Nephron progenitor cell (in vitro differentiated cells): ENCODE measurements at places on chromosomes 2 and 18.

GRCh38 chr2:71474116-71474743 lies 20.9 kb downstream of the DYSF start:
- DNase-seq: no peak
- peaks cover 10% of the 10 kb centered on the region for H3K4me1 ChIP-seq
- H3K27me3 ChIP-seq: peaks cover 20% of the 10 kb centered on the region
- H3K27ac ChIP-seq: no peak overlapping the region
- H3K4me3 ChIP-seq: no peak overlapping the region

DNA sequence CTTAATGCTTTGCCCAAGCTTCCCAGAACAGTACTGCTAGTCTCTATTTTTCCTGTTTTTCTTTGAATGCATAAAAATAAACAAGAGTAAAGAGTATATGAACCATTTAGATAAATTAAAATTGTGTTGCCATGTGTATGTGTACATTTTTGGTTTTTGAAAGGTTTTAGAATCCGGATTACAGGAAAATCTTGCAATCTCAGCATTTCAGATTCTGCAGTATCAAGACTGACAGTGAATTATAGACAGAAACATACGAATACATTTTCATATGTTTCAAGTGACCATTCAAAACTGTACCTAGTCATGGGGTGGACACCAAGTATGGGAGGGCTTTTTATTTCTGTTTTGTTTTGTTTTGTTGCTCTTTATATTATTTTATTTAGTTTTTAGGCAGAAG lies 604.1 kb downstream of the LRP1B start:
- no peak overlapping the region for H3K27ac ChIP-seq
- H3K36me3 ChIP-seq: no peaks in the 10 kb centered on the region
- no peak overlapping the region for H3K4me3 ChIP-seq
- H3K27me3 ChIP-seq: no peaks in the 10 kb centered on the region
- H3K4me1 ChIP-seq: peaks cover 7% of the 10 kb centered on the region

DNA sequence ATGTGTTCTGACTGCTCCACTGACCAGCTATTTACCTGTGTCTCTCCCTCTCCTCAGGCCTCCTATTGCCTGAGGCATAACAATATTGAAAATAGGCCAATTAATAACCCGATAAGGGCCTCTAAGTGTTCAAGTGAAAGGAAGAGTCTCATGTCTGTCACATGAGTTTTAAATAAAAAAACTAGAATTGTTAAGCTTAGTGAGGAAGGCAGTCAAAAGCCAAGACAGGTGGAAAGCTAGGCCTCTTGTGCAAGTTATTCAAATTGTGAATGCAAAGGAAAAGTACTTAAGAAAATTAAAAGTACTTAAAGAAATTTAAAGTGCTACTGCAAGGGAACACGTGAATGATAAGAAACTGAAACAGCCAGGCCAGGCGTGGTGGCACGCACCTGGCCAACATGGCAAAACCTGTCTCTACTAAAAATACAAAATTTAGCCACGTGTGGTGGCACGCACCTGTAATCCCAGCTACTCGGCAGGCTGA lies 44.9 kb upstream of the TAF4B start:
- no peak overlapping the region for H3K27ac ChIP-seq
- no peaks in the 10 kb centered on the region for H3K36me3 ChIP-seq
- no peak for DNase-seq
- H3K4me1 ChIP-seq: no peaks in the 10 kb centered on the region
- no peak overlapping the region for H3K4me3 ChIP-seq

GRCh38 chr2:108297436-108298141 lies 8.9 kb downstream of the SULT1C2 start:
- H3K36me3 ChIP-seq: peaks cover 61% of the 10 kb centered on the region
- peaks cover 3% of the 10 kb centered on the region for H3K27me3 ChIP-seq
- no peak overlapping the region for H3K27ac ChIP-seq
- H3K4me3 ChIP-seq: no peak overlapping the region
- peaks cover 43% of the 10 kb centered on the region for H3K4me1 ChIP-seq

DNA sequence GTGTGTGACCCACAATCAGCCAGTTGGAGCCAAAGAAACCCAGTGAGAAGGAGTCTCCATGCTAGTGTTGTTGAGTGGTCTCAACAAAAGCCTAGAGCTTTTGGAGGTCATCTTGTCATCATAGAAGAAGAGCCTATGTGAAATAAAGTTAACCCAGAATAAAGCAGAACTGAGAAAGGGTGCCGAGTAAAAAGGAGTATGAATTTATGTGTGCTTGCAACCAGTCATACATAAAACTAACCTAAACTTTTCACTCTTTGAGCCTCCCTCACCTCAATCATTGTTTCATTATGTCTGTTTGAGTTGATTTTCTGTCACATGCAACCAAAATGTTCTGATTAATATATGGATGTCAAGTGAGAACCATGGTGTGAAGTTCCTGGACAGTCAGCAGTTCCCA lies 599.3 kb upstream of the ZEB2 start:
- no peak for DNase-seq
- H3K4me1 ChIP-seq: no peaks in the 10 kb centered on the region
- H3K27ac ChIP-seq: no peak overlapping the region

DNA sequence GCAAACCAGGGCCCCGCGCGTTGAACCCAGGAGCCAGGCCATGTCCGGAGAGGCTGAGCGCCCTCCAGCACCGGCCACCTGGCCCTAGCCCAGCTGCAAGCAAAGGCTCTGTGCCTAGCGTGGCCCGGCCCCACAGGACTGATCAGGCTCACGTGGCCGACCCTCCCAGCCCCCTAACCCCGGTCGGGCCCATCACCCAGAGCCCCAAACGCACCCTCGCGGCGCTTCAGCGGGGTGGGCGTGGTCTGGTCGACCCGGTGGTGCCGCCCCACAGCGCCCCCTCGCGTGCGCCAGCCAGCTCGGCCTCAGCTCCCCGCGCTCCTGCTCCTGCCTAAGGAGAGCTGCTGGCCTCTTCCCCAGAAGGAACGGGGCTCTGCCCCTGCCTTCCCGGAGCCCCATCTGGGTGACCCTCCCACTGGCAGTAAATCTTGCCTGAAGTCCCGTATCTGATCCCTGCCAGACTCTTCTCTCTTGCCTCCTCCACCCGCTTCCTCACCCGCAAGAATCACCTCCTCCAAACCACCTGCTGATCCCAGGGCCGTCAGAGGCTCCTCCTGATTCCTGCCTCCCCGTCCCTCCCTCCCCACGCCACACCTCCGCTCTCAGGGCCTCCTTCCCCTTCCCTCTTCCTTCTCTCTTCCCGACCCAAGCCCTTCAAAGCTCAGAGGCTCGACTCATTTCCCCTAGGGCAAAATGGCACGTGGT lies 12.3 kb upstream of the TEX51 start:
- DNase-seq: peak; percentile 89
- H3K4me1 ChIP-seq: peaks cover 24% of the 10 kb centered on the region
- peaks cover 22% of the 10 kb centered on the region for H3K27me3 ChIP-seq
- H3K36me3 ChIP-seq: no peaks in the 10 kb centered on the region

DNA sequence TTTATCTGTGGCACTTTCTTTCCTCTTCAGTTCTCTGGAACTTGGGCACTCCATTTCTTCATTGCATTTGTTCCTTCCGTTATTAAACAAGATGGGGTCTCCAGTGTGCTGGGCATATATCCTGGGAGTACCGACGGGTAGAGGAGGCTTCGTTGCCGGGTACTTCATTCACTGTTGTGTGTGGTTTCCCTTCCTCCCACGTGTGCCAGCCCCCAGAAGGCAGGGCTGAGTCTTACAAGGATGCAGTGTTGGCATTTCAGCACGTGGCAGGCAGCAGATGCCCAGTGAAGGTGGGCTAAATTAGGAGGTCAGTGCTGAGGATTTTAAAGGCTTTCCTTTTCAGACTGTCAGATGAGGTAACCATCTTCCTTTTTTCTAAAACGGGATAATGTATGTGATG lies 58.6 kb downstream of the MGAT5 start:
- H3K4me3 ChIP-seq: no peak overlapping the region
- H3K4me1 ChIP-seq: peaks cover 24% of the 10 kb centered on the region
- H3K27me3 ChIP-seq: no peaks in the 10 kb centered on the region

DNA sequence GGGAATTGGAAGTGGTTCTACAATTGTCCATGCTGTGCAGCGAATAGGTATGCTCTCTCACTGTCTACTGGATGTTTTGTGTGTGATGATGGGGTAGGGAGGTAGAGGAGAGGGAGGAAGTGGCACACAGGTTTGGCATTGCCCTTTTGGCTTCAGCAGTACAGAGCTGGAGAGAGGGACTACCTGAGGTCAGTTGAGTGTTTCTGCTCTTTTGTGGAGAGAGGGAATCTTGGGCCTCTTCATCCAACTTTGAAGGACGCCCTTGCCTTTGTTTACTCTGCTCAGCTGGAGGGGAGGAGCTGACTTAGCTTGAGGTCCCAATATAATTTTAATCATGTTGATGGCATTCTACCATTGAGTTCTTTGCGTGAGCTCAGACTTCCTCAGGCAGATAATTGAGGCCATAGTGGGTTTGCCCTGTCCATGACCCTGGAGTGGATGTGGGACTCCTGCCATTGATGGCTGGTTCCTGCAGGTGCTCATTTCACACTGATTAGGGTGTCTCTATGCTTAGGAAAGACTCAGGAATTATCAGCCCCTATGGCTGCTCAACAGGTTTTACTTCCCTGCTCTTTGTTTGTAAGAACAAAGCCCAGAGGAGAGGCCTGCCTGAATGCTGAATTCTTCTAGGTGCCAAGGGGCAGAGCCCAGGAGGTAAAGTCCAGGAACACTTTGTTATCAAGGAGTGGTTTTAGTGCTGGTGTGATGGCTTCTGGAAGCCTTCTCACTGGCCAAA lies 7.2 kb downstream of the RPIA start:
- no peaks in the 10 kb centered on the region for H3K27me3 ChIP-seq
- H3K4me1 ChIP-seq: no peaks in the 10 kb centered on the region
- H3K27ac ChIP-seq: no peak overlapping the region
- DNase-seq: no peak
- H3K36me3 ChIP-seq: peaks cover 69% of the 10 kb centered on the region
- H3K4me3 ChIP-seq: no peak overlapping the region

DNA sequence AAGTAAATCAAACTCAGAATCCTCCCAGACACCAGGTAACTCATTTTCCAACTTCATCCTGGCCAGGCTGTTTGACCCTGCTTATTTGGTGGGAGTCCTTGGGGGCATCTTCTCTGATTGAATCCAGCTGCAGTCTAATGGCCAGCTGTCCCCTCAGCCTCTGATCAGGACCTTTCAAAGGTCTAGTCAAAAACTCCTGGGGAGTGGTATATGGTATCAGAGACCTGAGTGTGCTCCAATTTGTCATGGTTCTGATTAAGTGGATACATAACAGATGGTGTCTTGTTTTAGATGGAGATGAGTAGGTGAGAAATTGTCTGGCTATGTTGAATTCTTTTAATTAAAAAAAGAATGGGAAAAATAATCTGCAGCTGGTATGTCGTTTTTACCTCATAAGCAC lies 842.6 kb upstream of the ACVR2A start:
- no peak for DNase-seq
- H3K4me3 ChIP-seq: no peak overlapping the region

DNA sequence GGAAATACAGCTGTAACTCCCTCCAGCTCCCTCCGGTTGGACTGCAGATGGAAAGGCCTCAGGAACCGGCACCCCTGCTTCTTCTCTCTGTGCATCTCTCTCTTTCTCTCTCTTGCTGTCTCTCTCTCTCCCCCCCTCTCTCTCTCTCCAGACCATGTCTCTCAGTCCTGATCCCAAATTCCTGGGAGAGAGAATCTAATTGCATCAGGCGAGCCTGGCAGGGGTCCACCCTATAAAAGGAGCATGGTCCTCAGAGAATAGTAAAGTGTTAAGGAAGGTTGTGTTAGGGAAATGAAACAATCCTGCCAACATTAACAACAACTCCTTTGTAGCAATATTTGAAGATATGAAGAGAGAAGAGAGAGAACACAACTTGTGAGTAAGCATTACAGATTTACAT lies 36.7 kb downstream of the VIT start:
- H3K4me1 ChIP-seq: peaks cover 15% of the 10 kb centered on the region
- H3K27ac ChIP-seq: no peak overlapping the region
- no peak for DNase-seq
- H3K27me3 ChIP-seq: no peaks in the 10 kb centered on the region
- no peaks in the 10 kb centered on the region for H3K36me3 ChIP-seq

- H3K27me3 ChIP-seq: peaks cover 26% of the 10 kb centered on the region
- H3K4me3 ChIP-seq: peak overlapping the region; percentile 98
- peaks cover 53% of the 10 kb centered on the region for H3K4me1 ChIP-seq
- DNase-seq: no peak
- H3K36me3 ChIP-seq: peaks cover 35% of the 10 kb centered on the region
These were observed 18.1 kb upstream of the E2F6 start for GRCh38 chr2:11483806-11484617.

DNA sequence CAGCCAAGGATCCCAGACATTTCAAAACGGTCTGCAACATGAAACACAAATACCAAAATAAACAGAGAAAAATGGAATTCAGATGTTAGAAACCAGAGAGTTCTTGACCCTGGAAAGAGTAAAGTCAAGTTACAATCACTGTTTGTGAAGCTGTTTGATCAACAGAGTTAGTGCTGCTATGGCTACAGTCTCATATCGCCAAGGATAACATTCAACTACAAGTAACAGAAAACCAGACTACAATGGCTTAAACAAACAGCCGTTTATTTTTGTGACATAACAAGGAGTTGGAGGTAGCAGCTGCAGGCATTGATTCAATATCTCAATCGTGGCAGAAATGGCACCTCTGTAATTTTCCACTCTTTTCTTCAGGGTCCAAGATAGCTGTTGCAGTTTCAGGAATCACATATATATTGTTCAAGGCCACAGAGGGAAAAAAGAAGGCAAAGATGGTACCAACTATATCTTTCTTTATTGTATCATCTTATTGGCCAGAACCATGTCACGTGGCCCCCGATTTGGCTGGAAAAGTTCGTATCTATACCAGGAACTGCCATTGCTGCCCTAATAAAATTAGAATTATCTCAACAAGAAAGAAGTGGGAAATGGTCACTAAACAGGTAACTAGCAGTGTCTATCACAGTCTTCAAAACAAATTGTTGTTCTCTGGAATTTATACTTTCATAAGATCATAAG lies 17.7 kb upstream of the HNRNPLL start:
- peak overlapping the region; percentile 98 for H3K27ac ChIP-seq
- DNase-seq: no peak
- no peaks in the 10 kb centered on the region for H3K36me3 ChIP-seq
- H3K4me3 ChIP-seq: peak overlapping the region; percentile 29
- peaks cover 24% of the 10 kb centered on the region for H3K27me3 ChIP-seq

DNA sequence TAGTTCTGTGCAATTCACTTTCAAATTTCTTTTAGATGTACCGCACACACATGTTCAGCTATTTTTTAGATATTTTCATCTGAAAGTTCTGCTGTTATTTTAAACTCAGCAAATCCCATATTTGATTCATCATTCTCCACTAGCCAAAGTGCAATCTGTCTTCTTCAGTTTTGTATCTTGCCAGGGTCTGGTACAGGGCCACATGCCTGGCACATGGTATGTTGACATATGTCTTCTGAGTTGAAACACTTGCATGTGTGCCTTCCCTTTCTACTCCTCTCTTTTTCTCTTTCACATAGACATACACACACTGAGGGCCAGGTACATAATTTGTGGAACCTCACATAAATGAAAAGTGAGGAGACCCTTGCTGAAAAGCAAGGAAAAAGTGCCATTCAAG lies 25.7 kb upstream of the SESTD1 start:
- H3K27me3 ChIP-seq: no peaks in the 10 kb centered on the region
- DNase-seq: no peak
- H3K36me3 ChIP-seq: no peaks in the 10 kb centered on the region

- no peak overlapping the region for H3K4me3 ChIP-seq
- peaks cover 3% of the 10 kb centered on the region for H3K27me3 ChIP-seq
- H3K36me3 ChIP-seq: peaks cover 11% of the 10 kb centered on the region
- peak overlapping the region; percentile 93 for H3K27ac ChIP-seq
- no peak for DNase-seq
These were observed 288.4 kb downstream of the PIEZO2 start for GRCh38 chr18:10860928-10861327.
